ENCODE measurements at places on chromosomes 1 and 21. TPM values are rescaled to one million over a fixed set of nuclear protein-coding genes. Genes with fewer than 3 reads are reported as not detected.

The KRTAP21-2 gene
- total RNA-seq, result not detected

The FAM163A gene
- not detected for total RNA-seq

The CDA gene
- total RNA-seq, result 36.3 TPM

The IVL gene
- 1.0 TPM for total RNA-seq

The OR2G6 gene
- not detected for total RNA-seq

The NBPF12 gene
- 8.9 TPM for total RNA-seq

The PGLYRP3 gene
- total RNA-seq, result not detected

The NGF gene
- total RNA-seq, result 0.86 TPM

The AQP10 gene
- not detected for total RNA-seq

The HRNR gene
- total RNA-seq, result not detected

The GPR61 gene
- 0.07 TPM for total RNA-seq

The FCRL3 gene
- not detected for total RNA-seq

The SPAG17 gene
- not detected for total RNA-seq

The PWP2 gene
- 8.2 TPM for total RNA-seq

The ST3GAL3 gene
- total RNA-seq, result 9.0 TPM

The SPOCD1 gene
- total RNA-seq, result 5.4 TPM

The CD244 gene
- total RNA-seq, result not detected

The CD1D gene
- total RNA-seq, result not detected

The SLC35A3 gene
- total RNA-seq, result 31.4 TPM

The PPCS gene
- total RNA-seq, result 45.6 TPM

The SLC30A7 gene
- total RNA-seq, result 24.0 TPM

The RAB3GAP2 gene
- 16.7 TPM for total RNA-seq

The SPEN gene
- total RNA-seq, result 26.7 TPM

The KRTAP13-2 gene
- total RNA-seq, result not detected

The FAM167B gene
- total RNA-seq, result 1.3 TPM

The TTC39A gene
- total RNA-seq, result 12.3 TPM

The C1orf185 gene
- total RNA-seq, result not detected

The SYNJ1 gene
- total RNA-seq, result 16.2 TPM

The SERPINC1 gene
- not detected for total RNA-seq

The AMPD1 gene
- total RNA-seq, result not detected

The AK4 gene
- 98.9 TPM for total RNA-seq

The CFHR3 gene
- total RNA-seq, result not detected

The CNTN2 gene
- 0.12 TPM for total RNA-seq

The SPRR2F gene
- not detected for total RNA-seq

The HUNK gene
- total RNA-seq, result not detected

The PLD5 gene
- total RNA-seq, result not detected

The NES gene
- total RNA-seq, result 70.0 TPM

The FLG gene
- not detected for total RNA-seq

The ZNF683 gene
- not detected for total RNA-seq

The CCDC185 gene
- total RNA-seq, result not detected

The SLC16A4 gene
- total RNA-seq, result 0.29 TPM

The ADAMTS5 gene
- not detected for total RNA-seq

The ASTN1 gene
- total RNA-seq, result not detected

The PKLR gene
- total RNA-seq, result not detected

The RXFP4 gene
- not detected for total RNA-seq

The DHRS3 gene
- total RNA-seq, result 116 TPM

The KRTAP19-1 gene
- not detected for total RNA-seq

The TGFB2 gene
- 38.7 TPM for total RNA-seq

The CFHR1 gene
- not detected for total RNA-seq

The TBX15 gene
- total RNA-seq, result not detected

The ORC1 gene
- 28.9 TPM for total RNA-seq

The INSRR gene
- not detected for total RNA-seq

The FCAMR gene
- total RNA-seq, result not detected

The FMN2 gene
- 4.6 TPM for total RNA-seq

Measured in PC-3 (cell line).